PC-3 (cell line): ENCODE measurements at places on chromosomes 6 and 20. TPM values are rescaled to one million over a fixed set of nuclear protein-coding genes. Genes with fewer than 3 reads are reported as not detected.

DNA sequence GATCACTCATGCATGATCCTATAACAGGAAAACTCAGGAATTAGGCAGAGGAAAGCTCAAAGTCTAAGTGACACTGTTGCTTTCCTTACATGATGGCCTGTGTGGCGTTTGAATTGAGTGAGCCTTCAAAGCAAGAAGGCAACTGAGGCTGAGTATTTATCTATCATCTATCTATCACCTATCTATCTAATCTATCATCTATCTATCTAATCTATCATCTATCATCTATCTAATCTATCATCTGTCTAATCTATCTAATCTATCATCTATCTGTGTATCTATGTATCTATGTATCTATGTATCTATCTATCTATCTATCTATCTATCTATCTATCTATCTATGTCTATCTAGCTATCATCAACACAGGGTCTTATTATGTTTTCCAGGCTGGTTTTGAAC, 41.8 kb upstream of the BCLAF1 start:
- DNase-seq = no peak
- H3K4me1 ChIP-seq = no peaks in the 10 kb centered on the region
- H3K4me3 ChIP-seq = no peak overlapping the region

DNA sequence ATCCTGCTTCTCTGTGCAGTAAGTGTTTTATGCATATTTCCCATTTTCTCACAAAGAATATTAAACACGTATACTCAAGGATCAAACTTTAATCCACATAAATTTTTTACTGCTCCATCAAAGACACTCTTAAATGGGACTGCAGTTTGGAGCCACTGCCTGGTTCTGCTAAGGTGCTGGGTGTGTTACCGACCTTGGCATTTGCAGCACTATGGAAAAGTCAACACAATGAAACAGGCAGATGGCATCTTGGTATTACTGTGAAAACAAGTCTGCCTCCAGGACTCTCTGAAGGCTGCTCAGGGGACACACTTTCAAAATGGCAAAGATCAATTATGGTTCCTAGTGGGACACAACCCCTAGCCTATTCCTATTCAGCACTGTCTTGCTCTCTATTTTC, 17.3 kb upstream of the HLA-G start:
- H3K27ac ChIP-seq = no peak overlapping the region
- peaks cover 8% of the 10 kb centered on the region; the same call in 1 of the 2 replicates for H3K4me1 ChIP-seq
- no peak overlapping the region for H3K4me3 ChIP-seq
- H3K36me3 ChIP-seq = no peaks in the 10 kb centered on the region
- H3K27me3 ChIP-seq = no peaks in the 10 kb centered on the region

DNA sequence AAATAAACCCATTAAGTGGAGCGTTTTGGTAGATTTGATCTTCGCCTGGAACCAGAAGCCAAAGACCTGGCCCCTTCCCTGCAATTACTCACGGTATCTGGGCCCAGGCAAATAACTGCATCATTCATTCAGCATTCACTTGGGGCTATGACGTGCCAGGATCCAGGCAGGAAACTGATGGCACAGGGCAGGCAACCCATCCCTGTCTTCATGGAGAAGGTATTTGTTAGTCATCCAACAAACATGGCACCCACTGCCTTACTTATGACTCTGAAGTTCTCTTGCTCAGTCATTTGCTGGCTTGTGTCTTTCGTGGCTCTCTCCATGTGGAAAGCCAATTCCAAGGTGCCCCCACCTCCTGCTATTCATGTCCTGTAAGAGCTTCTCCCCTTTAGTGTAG, 232.4 kb downstream of the BMP7 start:
- H3K27me3 ChIP-seq = peaks cover 6% of the 10 kb centered on the region; the same call in 1 of the 2 replicates
- H3K36me3 ChIP-seq = no peaks in the 10 kb centered on the region
- no peak overlapping the region for H3K4me3 ChIP-seq
- peak; percentile 46 for DNase-seq

GRCh38 chr6:15399641-15400470, 154.0 kb downstream of the JARID2 start:
- H3K36me3 ChIP-seq = no peaks in the 10 kb centered on the region
- peaks cover 29% of the 10 kb centered on the region for H3K4me1 ChIP-seq
- peak overlapping the region; percentile 32; the same call in 1 of the 2 replicates for H3K27ac ChIP-seq
- DNase-seq = peak; percentile 69
- H3K27me3 ChIP-seq = no peaks in the 10 kb centered on the region

- peaks cover 18% of the 10 kb centered on the region for H3K4me1 ChIP-seq
- H3K36me3 ChIP-seq = peaks cover 28% of the 10 kb centered on the region
- H3K4me3 ChIP-seq = peak overlapping the region; percentile 92
- H3K27ac ChIP-seq = peak overlapping the region; percentile 66; the same call in 1 of the 2 replicates
- DNase-seq = no peak
- no peaks in the 10 kb centered on the region for H3K27me3 ChIP-seq
Observed at GRCh38 chr6:132812255-132812732, 2.1 kb upstream of the RPS12 start.

DNA sequence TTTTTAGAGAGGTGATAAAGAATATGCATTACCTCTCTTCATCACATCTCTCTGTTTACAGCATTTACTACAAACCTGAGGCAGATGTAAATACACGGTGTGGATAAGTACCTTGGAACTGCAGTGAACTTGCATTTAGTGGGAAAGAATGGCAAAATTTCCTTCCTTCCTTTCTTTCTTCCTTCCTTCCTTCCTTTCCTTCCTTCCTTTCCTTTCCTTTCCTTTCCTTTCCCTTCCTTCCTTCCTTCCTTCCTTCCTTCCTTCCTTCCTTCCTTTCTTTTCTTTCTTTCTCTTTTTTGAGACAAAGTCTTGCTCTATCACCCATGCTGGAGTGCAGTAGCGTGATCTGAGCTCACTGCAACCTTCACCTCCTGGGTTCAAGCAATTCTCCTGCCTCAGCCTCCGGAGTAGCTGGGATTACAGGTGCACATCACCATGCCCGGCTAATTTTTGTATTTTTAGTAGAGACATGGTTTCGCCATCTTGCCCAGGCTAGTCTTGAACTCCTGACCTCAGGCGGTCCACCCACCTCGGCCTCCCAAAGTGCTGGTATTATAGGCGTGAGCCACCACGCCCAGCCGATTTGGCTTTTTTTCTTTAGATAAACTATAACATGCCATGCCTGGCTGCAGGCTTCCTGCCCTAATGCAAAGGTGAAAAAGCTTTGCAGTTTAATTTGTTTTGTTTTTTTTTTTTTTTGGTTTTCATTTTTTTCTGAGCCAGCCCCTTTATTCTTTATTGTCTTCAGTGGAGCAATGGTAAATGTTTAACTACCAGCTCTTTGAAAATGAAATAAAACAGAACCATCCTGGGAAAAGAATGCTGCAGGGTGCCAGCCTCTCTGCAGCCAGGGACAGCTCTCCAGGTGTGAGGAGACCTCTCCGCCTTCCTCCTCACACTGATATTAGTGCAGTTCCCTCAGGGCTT, 64.2 kb upstream of the NEDD9 start:
- DNase-seq = no peak
- H3K4me1 ChIP-seq = peaks cover 8% of the 10 kb centered on the region; the same call in 1 of the 2 replicates
- no peak overlapping the region for H3K27ac ChIP-seq
- no peaks in the 10 kb centered on the region for H3K27me3 ChIP-seq
- no peaks in the 10 kb centered on the region for H3K36me3 ChIP-seq

DNA sequence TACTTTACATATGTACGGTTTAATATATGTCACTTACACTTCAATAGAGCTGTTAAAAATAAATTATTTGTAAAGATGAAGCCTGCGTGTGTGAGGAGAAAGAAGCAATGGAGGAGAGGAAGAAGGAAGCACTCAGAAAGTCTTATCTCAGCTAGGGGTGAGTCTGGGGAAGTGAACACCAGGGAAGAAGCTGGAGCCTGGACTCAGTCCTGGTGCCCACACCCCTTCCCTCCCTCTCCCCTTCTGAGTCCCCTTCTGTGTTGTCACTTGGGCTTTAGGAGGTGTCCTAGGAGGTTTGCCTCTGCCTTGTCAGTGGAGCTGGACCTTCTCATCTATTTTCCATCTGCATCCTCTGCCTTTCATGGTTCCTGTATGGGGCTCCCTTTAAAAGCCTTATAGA, 1.9 kb downstream of the SIRPB2 start:
- H3K27ac ChIP-seq = peak overlapping the region; percentile 45
- DNase-seq = no peak
- 0 out of 2 replicates have a peak overlapping the region, but pooled peaks have one; percentile 2 for H3K4me3 ChIP-seq

GRCh38 chr20:6693178-6693807, 74.2 kb upstream of the BMP2 start:
- peaks cover 11% of the 10 kb centered on the region for H3K27me3 ChIP-seq
- no peak overlapping the region for H3K27ac ChIP-seq
- DNase-seq = no peak
- no peaks in the 10 kb centered on the region for H3K36me3 ChIP-seq
- no peak overlapping the region for H3K4me3 ChIP-seq

DNA sequence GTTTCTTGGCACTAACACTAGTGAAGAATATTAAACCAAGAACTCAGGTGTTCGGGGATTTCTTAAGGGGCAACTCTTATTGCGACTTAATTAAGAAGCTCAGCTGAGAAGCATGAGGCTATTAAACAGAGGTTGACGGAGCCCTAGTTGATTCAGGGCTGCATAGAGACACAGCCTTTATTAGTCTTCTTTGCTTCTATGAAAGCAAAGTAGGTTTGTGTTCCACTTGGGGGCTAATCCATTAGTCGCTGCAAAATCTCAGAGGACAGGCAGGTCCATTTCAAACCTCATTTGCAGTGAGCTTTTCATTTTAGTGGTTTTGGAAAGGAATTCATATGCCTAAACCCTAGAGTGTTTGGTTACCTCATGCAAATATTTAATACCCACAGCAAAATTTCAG, 506.6 kb upstream of the SULF2 start:
- DNase-seq = no peak
- no peaks in the 10 kb centered on the region for H3K36me3 ChIP-seq
- H3K4me3 ChIP-seq = no peak overlapping the region
- H3K27me3 ChIP-seq = no peaks in the 10 kb centered on the region
- peaks cover 36% of the 10 kb centered on the region for H3K4me1 ChIP-seq

DNA sequence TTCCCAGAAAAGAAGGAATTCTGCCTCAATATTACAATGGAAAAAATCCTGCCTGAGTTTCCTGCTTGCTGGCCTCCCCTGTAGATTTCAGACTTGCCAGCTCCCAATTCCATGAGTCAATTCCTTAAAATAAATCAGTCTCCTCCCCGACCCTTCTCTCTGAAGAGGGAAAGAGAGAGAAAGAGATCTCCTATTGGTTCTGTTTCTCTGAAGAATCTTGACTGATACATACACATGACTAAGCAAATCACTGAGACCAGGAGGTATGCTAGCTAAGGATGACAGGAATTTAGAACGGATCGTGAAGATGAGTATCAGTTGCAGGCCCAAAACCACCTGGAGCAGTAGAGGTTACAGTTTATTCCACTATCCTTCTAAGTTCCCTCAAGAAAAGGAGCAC, 11.3 kb upstream of the RBM24 start:
- no peak for DNase-seq
- no peaks in the 10 kb centered on the region for H3K27me3 ChIP-seq
- no peak overlapping the region for H3K27ac ChIP-seq
- no peak overlapping the region for H3K4me3 ChIP-seq
- H3K4me1 ChIP-seq = no peaks in the 10 kb centered on the region
- H3K36me3 ChIP-seq = no peaks in the 10 kb centered on the region

DNA sequence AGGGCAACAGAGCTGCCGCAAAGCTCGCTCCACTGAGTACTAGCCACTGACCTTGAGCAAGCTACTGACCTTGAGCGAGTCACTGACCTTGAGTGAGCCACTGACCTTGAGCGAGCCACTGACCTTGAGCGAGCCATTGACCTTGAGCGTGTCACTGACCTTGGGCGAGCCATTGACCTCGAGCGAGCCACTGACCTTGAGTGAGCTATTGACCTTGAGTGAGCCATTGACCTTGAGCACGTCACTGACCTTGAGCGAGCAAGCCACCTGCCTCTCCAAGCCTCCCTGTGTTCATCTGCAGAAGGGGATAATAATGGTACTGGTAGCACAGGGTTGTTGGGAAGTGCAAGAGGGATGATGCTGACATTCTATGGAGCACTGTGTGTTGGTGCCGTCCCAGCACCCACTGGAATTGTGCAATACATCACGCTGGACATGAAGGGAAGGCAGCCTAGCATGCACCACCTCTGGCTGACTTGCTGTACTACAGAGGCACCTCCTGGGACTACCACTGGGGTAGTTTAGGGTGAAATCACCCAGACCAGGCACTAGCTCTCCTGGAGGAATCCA, 60.2 kb downstream of the CTCFL start:
- peak; percentile 59 for DNase-seq
- no peaks in the 10 kb centered on the region for H3K36me3 ChIP-seq
- no peak overlapping the region for H3K27ac ChIP-seq
- no peaks in the 10 kb centered on the region for H3K4me1 ChIP-seq
- peaks cover 30% of the 10 kb centered on the region for H3K27me3 ChIP-seq
- H3K4me3 ChIP-seq = no peak overlapping the region

DNA sequence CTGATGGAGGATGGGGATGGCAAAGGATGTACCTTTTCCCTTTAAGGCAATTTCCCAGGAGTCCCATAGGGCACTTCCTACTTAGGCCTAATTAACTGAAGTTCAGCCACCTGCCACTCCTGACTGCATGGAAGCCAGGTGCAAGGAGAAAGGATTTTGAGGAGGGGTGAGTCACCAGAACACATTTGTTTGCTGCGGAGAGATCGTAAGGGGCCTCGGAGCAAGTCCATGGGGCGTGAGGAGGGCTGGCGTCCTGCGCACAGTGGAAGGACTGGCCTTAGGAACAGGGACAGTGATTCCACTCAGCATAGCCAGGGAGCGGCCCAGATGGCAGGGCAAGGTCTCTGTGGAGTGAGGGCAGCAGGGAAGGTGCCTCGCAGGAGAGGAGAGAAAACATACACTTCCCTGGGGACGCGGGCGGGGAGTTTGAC, 11.8 kb upstream of the MAP1LC3A start:
- no peaks in the 10 kb centered on the region for H3K27me3 ChIP-seq
- no peak for DNase-seq
- no peaks in the 10 kb centered on the region; the same call in 1 of the 2 replicates for H3K36me3 ChIP-seq
- H3K4me3 ChIP-seq = no peak overlapping the region
- no peaks in the 10 kb centered on the region for H3K4me1 ChIP-seq

- no peaks in the 10 kb centered on the region for H3K36me3 ChIP-seq
- H3K4me1 ChIP-seq = no peaks in the 10 kb centered on the region
- H3K27ac ChIP-seq = no peak overlapping the region
- DNase-seq = no peak
- no peak overlapping the region for H3K4me3 ChIP-seq
Observed at GRCh38 chr6:95636552-95637431, 59.5 kb downstream of the MANEA start.

- H3K4me3 ChIP-seq = peak overlapping the region; percentile 85
- no peak for DNase-seq
- no peak overlapping the region for H3K27ac ChIP-seq
- H3K36me3 ChIP-seq = peaks cover 35% of the 10 kb centered on the region
- H3K4me1 ChIP-seq = peaks cover 35% of the 10 kb centered on the region
Observed at GRCh38 chr6:31733734-31734133, 2.6 kb downstream of the CLIC1 start.

Gene ORC3
- 17.0 and 25.7 TPM in 2 replicates for total RNA-seq

Gene HLA-DMB
- total RNA-seq = not detected in 2 replicates

Gene HEY2
- total RNA-seq = not detected in 2 replicates

Gene ADGRB3
- 0.11 and 0.23 TPM in 2 replicates for total RNA-seq
